H4 (cell line): ENCODE measurements at places on chromosomes 11 and 22.

DNA sequence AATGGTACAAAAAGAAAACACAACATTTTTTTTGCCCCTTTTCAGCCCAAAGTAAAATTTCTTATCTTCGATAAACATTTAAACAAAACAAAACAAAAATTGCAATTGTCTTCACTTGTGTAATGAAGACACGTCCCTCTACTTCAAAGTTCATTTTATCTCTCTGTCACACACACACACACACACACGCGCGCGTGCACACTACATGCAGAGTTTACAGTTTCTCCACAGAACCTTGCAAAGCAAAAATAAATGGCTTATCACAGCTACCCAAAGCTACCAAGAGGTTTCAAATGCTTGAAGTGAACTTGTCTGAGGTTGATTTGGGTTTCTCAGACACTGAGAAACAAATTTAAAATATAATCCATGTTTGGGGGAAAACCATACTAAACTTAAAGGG lies 72.3 kb downstream of the ETS1 start:
- no peak for DNase-seq

- DNase-seq, result no peak
These were observed 289.5 kb upstream of the C11orf87 start for GRCh38 chr11:109132539-109132938.

DNA sequence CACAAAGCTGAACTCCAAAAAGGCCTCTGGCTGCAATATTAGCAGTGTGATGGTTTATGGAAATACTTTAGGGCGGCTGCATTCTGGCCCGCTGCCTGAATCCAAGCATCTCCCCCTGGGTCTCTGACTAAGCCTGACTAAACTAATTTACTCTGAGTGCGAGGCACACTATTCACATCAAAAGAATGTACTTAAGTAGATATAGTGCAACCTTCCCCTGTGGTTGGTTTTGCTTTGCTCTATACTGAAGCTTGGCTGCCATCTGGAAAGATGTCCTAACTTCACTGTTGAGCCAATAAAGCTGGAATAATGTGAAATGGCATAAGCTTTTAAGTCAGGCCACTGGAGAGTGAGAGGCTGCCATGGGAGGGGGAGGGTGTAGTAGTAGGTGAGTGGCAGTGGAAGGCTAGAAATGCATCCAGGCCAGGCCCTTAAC lies 321.6 kb downstream of the AASDHPPT start:
- DNase-seq, result peak; percentile 96

DNA sequence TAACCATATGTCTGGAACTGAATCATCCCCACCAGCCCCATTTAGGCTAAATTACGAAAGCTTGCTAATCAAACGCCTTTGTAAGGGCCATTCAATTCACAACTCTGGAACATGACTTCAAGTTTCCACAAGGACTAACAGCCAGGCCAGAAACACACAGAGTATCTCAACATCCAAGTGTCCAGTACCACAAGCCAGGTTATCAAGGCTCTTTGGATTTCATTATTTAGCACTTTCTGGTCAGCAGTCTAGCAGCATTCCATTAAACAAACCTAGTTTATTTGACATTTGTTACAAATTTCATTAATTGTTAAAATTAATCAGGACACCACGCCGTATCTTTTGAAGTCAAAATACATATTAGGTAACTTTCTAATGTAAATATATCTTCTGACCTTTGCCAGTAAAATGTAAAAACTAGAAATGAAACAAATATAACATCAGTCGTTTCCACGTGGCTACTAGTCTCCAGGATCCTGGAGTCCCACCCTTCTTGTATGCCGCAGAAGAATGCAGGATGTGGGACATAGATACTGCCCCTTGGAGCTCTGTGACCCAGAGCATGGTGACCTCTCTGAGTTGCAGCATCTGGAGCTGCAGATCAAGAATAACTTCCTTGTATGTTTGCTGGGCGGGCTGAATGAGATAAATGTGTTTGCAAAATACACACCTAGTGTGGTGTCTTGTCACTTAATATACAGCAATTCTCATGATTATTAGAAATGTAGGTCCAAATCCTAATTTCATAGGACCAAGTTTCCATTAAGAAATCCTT lies 64.7 kb downstream of the MPPED2 start:
- no peak for DNase-seq

GRCh38 chr11:90661233-90661632 lies 438.4 kb upstream of the CHORDC1 start:
- DNase-seq, result no peak

DNA sequence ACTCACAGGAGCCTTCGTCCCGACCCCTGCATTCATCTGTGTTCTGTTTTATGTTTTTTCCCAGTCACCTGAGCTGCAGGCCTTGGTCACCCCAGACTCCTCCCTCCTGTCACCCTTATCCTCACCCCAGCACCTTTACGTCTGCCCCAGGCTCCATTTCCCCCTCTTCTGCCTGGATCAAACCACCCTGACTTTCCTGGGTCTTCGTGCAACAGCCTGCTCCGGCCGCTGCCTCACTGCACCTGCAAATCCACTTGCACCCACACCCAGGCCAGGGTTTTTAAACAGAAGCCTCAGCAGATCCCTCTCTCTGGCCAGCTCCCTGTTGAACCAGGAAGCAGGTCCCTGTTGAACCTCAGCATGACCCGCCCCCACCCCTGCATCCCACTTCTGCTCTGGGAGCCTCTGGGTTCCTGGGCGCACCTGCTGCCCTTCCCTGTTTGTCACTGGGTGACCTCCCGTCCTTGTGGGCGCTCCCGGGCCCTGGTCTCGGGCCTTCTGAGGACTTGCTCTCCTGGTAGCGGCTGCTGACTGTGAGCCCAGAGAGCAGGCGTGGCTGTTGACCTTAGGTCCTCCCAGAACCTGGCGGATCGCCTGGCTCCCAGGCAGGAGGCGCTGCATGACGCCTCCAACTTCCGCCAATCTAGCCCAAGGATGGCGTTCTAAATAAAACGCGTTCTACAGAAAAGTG lies 12.8 kb downstream of the MAPK8IP2 start:
- no peak for DNase-seq

GRCh38 chr11:56876621-56877275 lies 112.0 kb upstream of the OR5AK2 start:
- DNase-seq, result no peak

GRCh38 chr22:28425211-28425610 lies 254.4 kb downstream of the TTC28 start:
- no peak for DNase-seq

GRCh38 chr11:116701297-116701801 lies 71.4 kb downstream of the BUD13 start:
- DNase-seq, result no peak

DNA sequence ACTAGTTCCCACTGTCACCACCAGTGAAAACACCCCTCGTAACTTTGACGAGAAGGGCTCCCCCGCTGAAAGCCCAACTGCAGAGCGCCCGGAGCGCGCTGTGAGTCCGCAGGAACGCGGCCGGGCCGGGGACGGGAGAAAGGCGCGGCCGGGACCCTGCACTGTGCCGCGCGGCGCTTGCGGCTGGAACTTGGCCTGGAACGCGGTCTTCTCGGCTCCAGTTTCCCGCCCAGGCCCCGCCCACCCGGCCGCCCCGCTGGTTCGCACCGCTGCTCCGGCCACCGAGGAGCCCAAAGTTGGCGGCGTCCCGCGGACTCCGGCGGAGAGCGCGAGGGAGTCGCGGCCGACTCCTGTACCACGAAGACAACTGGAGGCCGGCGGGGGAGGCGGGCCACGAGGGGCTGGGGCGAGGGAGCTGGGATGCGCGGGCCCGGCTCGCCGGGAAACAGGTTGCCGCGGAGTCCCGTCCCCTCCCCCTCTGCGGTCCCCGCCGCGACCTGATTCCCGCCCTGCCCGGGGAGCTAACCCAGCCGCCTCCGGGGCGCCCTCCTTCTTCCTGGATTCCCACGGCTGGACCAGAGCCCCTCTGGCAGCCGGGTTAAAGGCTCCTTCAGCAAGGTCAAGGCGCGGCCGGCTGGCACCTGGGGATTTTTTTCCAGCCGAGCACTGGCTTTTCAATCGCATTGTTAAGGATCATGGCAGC lies 3.4 kb downstream of the TENM4 start:
- no peak for DNase-seq
